Activated naive CD4-positive, alpha-beta T cell treated with anti-CD3 and anti-CD28 coated beads, Interleukin-2, amount 50 U/mL, for 72 hours (primary cell): ENCODE measurements at places on chromosomes 13 and 19.

DNA sequence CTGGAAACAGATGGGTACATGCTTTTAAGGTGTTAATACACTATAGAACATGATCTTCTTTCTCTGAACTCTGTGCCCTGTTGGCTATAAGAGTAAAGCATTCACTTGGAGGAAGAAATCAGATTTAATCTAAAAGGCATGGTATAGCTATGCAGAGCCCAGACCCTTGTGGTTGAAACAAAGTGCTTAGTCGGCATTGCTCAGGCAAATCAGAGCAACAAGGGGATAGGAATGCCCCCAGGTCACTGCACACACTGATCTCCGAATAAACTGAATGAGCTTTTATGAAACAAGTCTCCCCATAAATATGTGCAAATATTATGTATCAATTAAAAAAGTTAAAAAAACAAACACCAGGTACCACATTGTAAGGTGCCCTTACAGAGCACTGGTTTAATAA, 52.0 kb upstream of the RGCC start:
- no peak for DNase-seq

GRCh38 chr19:16714702-16715287, 4.9 kb upstream of the NWD1 start:
- no peak for DNase-seq

DNA sequence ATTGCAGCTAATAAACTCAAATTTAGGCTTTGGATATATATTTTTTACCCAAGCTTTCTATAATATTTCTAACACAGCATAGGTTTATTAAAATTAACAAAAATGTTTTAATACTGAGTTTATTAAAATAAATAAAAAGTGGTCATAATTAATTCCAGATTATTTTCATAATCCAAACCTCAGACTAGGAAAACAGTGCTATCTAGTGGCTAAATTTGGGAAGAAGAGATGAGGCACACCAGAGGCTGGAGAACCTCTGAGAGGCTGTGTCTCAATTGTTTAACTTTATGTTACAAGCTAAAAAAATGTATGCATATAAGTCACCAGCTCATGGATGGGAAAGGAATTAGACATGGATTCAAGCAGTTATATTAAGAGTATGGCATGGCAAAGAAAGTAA, 392.5 kb downstream of the DIAPH3 start:
- DNase-seq, result no peak

- peak; percentile 8 for DNase-seq
Observed at GRCh38 chr13:25085125-25085742, 10.7 kb upstream of the PABPC3 start.

DNA sequence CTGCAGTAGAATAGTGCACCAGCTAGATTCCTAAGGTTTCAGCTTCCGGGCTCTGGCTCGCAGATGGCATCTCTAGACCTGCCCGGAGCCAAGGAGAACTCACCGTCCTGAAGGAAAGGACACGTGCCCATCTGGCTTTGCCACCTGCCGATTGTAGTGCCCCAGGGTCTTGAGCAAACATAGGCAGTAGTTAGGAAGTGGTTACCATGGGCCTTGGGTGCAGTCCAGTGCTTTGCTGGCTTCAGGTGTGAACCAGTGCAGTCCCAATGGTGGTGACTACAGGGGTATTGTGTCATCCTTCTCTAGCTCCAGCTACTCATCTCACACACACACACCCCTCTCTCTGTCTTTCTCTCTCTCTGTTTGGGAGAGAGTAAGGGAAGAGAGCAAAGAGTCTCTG, 61.4 kb upstream of the TEX29 start:
- DNase-seq, result no peak

- no peak for DNase-seq
Observed at GRCh38 chr13:39284801-39285388, 246.6 kb downstream of the NHLRC3 start.

- no peak for DNase-seq
Observed at GRCh38 chr19:16266586-16266942, 58.1 kb upstream of the KLF2 start.

GRCh38 chr13:94268661-94269060, 210.8 kb downstream of the DCT start:
- DNase-seq, result no peak

DNA sequence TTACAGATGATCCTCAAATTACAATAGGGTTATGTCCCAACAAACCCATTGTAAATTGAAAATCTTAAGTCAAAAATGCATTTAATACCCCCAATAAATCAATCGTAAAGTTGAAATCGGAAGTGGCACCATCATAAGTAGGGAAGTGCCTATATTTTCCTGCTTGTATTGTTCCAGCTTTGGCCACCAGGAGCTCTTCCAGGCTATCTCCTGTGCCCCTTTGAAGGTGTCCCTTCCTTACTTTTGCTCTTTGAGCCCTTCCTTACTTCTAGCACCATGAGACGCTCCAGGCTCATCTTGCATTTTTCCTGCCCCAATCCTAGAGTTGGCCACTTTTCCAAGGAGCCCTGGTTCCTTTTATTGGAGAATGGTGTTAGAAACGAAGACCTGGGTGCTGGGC, 163.0 kb upstream of the TSC22D1 start:
- DNase-seq, result no peak

- no peak for DNase-seq
Observed at GRCh38 chr13:74891610-74892009, 590.4 kb downstream of the TBC1D4 start.

DNA sequence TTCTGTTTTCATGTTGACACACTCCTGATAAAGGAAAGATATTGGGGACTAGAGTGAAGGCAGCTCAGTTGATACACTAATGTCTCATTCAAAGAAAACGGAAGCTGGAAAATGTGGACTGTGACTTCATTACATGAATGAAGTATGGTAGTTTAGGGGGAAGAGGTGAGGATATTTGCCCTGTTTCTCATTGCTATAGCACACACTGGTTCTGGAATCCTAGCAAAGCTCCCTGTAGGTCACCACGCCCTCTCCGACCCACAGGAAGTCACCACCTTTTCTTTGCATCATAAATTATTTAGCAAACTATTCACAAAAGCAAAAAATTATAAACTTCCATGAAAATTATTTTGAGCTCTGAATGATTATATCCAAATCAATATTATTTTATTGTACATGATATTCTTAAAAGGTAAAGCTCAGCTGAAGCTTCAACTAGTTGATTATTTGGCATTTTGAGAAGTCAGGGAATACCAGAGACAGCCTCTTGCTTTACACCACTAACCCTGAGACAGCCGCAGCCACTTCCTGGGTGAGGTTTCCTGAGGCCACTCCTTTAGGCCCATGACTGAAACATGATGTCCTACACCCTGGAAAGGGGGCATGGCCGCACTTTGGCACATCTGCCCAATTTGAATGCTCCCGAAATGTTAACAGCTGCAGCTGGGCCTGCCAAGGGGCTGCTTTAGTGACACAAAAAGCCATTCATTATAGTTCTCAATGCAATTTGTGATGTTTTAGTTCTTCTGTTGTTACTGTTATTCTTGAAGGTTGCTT, 50.0 kb upstream of the WDFY2 start:
- DNase-seq, result no peak

GRCh38 chr13:45748941-45749759, 47.0 kb downstream of the CBY2 start:
- no peak for DNase-seq

DNA sequence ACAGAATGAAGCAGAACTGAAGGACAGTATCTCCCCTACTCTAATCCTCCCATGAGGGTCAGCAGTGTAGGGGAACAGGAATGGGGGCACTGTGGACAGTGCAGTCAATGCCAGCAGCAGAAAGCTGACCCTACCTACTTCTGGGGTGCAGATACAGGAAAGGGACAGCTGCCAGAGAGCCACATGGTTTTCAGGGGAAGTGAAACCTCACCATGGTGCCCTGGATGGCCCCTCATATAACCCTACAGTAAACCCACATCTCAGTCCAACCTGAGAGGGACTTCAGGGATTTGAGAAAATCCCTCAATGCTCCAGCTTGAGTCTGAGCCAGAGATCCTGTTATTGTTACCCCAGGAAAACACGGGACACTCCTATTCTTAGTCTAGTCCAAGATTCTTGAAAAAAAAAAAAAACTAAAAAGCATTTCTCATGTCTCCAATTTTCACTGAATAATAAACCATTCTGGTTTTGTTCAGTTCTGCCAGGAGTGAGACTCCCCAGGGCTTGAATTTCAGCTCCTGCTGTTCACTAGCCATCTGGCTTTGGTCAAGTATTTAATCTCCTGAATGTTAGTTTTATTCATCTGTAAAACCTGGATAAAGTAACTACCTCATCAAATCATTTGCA, 511.6 kb upstream of the ARGLU1 start:
- no peak for DNase-seq

- no peak for DNase-seq
Observed at GRCh38 chr13:112978561-112979405, 9.8 kb downstream of the MCF2L start.

DNA sequence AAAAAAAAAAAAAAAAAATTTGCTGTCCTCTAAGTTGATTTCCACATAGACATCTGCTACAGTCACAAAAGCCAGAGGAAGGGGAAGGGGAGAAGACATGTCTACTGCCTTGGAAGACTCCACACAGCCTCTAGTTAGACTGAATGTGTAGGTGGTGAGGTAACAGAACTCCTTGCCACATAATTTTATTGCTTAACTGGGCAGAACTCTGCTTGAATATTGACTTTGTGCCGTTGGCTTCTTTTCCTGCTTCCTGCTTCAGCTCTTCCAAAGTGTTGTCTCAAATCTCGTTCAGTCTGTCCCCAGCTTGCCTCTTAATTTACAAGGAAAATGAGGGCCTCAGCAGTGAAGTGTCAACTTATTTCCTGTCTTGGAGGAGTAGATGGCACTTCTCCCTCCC, 37.1 kb downstream of the ESD start:
- DNase-seq, result no peak

DNA sequence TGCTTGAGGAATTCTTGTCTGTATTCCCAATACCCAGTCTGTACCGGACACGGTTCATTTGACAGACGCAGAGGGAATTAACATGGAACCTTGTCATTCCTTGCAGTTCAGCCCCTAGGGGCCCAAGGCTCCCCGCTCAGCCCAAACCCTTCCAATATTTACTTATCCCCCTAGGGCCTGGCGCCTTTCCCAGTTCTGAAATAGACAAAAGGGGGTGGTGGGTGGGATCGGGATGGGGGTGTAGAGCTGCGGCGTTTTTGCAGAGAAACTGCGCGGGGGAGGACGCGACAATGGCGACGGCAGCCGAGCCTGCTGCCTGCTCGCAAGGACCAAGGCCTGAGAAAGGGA, 583 bp downstream of the AKAP8L start:
- no peak for DNase-seq

- DNase-seq, result no peak
Observed at GRCh38 chr19:1009041-1009980, 9.1 kb downstream of the GRIN3B start.

DNA sequence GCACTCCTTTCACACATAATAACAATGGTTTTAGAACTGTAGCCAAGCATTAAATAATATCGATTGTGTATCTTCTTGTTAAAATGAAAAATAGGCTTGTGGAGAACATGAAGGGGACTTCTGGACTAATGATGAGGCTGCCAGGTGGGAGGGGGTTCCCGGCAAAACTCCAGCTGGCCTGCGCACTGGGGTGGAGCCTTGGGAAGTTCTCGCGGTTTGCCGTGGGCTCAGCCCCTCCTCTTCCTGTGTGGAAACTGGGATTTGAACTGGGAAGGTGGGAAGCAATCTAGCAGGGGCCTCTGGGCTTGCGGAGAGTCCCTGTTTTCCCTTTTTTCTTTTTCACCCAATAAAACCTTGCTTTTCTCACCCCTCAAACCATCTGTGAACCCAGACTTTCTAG, 113.7 kb upstream of the SLITRK1 start:
- no peak for DNase-seq

DNA sequence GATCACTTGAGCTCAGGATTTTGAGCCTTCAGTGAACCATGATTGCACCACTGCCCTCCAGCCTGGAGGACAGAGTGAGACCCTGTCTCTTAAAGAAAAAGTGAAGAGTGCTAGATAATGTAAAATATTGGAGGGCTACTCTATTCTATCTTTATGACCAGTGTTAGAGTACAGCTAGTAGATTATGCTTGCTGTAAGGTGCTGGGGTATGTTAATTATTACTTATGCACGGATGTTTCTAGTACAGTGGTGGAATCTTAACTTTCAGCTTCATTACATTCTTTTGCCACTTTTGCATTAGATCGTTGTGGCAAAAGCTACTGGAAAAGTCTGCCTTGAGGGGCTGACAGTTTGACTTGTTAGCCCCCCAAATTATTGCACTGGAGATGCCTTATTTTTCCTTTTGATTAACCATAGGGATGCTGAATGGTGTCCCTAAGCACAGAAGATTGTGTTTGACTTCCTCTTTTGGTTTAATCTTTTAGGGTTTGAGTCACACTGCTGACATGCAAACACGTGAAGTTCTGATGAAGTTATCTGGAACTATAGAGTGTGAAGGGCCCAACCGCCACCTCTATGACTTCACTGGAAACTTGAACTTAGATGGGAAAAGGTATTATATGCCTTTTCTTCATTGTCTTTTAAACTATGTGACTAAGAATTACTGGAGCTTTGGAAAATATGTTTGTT, 169.8 kb downstream of the ATP8A2 start:
- no peak for DNase-seq

DNA sequence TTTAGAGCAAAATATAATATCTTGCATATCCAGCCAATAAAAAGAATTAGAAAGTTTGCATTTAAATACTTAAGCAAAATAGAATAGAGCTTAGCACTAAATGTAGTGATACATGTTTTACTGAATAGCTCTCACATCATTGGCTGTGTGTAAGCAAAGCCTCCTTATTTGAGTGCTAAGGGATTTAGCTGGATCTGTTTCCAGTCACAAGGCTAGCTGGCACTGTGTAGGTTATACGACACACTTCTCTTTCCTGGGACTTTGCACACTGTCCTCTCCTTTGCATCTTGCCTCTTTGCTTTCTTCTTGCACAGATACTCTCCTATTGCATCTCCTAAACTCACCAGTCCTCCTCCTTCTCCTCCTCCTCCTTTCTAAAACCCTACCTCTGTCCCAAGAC, 423.8 kb downstream of the KLF5 start:
- no peak for DNase-seq

- no peak for DNase-seq
Observed at GRCh38 chr19:6297202-6297601, 17.4 kb upstream of the MLLT1 start.

DNA sequence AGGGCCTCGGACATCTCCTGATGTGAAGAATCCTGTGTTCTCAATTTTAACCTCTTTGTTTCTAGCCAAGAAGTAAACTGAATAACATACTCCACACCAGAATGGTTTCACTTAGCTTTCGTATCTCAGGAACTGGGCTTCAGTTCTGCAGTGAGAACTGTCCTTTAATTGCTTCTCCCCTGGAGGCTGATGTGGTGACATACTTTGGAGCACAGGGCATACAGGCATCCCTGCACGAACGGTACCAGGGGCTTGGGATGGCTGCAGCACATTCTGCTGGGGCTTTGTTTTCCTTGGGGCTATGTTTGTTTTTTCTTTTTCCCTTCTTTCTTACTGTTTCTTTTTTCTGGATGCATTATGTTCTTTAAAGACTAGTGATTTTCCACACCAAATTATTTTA, 230.5 kb downstream of the TM9SF2 start:
- no peak for DNase-seq

- no peak for DNase-seq
Observed at GRCh38 chr13:28531077-28531844, 36.3 kb upstream of the FLT1 start.

- no peak for DNase-seq
Observed at GRCh38 chr19:7897292-7897691, 6.4 kb upstream of the MAP2K7 start.
